ENCODE measurements at places on chromosomes 5 and 9. TPM values are rescaled to one million over a fixed set of nuclear protein-coding genes. Genes with fewer than 3 reads are reported as not detected.

The PRDM9 gene
- not detected for total RNA-seq

The PTGS1 gene
- total RNA-seq = 0.07 TPM

The SHISAL2B gene
- total RNA-seq = not detected

The GGTA1 gene
- total RNA-seq = not detected

The STKLD1 gene
- total RNA-seq = 0.90 TPM

The ADAMTS19 gene
- total RNA-seq = not detected

The PRDM12 gene
- 0.12 TPM for total RNA-seq

The SLC36A3 gene
- not detected for total RNA-seq

The FGF18 gene
- total RNA-seq = 0.10 TPM

The EIF4E1B gene
- not detected for total RNA-seq

The MAST4 gene
- 30.2 TPM for total RNA-seq
